Activated naive CD8-positive, alpha-beta T cell treated with anti-CD3 and anti-CD28 coated beads for 36 hours (primary cell): ENCODE measurements at places on chromosomes 2 and 18.

GRCh38 chr18:5627776-5628511 lies 84.1 kb upstream of the EPB41L3 start:
- DNase-seq, result no peak

DNA sequence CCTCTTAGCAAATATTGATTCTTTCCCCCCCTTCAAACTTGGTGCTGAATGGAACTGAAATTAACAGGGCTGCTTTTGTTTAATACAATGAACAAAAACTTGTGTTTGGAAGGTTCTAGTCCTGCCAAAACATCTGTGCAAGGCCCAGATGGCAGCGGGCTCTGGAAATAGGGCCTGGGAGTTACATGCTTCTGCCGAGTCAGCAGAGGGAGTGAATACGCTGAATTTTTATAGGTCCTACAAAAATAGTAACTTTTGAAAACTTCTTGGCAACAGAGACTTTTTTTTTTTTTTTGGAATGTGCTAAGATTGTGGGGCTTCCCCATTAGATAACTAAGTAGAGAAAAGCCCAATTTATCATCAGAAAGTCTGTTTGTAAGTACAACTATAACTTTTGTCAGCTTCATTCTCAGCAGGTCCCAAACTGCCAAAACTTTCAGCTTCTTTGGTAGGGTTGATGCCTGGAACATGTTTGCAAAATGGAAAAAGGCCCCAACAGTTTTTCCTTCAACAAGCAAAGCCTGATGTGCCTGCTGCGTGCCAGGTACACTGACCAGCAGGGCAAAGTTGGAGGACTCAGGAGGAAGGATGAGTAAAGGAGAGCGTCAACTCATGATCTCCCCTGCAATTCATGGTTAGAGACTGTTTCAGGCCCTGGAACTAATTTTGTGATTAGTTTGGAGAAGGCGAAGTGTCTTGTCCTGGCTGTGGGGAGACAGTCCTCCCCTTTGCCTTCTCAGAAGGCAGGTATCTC lies 45.1 kb upstream of the HDAC4 start:
- no peak for DNase-seq

DNA sequence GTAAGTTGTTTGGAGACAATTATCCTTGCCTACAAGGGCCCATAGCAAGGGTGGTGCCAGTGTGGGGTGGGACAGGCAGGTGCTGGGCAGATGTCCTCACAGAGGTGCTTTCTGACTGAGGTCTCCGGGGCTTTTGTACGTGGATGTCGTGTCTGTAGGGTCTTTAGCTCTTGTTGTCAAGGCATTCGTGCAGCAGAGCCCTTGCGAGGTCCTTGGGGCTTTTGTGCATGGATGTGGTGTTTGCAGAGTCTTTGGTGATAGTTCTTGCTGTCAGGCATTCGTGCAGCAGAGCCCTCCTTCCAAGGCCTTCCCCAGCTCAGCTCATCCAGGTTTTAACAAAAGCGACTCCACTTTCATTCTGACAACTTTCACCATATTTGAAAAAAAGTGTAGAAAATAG lies 116.0 kb upstream of the TMEM18 start:
- DNase-seq, result no peak

DNA sequence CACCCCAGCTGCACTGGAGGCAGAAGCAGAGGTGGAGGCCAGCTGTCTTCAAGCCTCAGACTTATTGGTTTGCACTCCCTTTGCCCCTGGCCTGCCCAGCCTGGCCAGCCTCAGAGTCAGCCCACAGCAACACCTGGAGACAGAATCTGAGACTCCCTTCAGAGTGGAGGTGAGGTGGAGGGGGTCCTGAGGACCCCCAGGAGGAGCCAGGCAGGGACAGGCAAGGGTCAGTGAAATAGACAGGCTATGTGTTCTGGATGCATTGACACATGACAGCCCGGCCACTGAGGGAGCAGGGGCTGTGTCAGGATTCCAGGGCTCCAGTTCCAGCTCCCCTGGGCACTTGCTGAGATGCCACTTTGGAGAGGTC lies 309.7 kb downstream of the MYCN start:
- no peak for DNase-seq

GRCh38 chr2:135825550-135826176 lies 11.3 kb downstream of the LCT start:
- DNase-seq, result no peak

GRCh38 chr2:127563458-127564428 lies 28.3 kb downstream of the MYO7B start:
- no peak for DNase-seq

DNA sequence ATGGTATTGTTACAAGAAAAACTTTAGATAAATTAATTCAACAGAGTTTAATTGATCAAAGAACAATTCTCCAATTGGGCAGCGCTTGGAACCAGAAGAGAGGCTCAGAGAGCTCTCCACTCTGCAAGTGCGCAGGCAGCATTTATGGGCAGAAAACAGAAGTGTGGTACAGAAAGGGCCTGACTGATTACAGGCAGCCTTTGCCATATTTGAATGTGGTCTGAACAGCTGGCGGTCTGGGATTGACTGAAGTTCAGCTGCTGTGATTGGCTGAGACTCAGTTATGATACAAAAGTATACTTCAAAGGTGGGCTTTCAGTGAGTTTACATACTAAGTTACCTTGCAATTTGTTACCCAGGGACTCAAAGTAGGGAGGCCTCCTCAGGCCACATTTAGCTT lies 301.3 kb upstream of the ID2 start:
- DNase-seq, result no peak

DNA sequence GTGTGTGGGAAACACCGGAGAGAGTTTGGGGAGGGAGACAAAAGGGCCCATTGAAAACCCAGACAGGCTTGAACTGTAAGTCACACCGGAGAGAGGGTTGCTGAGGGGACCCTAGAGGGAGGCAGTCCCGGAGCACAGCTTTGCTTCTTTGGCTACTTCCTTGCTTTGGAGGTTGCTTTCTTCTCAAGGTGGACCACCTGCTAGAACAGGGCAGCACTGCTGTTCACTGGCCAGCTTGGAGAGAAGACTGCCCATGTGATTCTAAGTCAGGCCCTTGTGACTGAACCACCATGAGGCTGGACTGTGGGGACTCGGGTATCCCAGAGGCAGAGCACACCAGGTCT lies 4.4 kb downstream of the ACTG2 start:
- no peak for DNase-seq

DNA sequence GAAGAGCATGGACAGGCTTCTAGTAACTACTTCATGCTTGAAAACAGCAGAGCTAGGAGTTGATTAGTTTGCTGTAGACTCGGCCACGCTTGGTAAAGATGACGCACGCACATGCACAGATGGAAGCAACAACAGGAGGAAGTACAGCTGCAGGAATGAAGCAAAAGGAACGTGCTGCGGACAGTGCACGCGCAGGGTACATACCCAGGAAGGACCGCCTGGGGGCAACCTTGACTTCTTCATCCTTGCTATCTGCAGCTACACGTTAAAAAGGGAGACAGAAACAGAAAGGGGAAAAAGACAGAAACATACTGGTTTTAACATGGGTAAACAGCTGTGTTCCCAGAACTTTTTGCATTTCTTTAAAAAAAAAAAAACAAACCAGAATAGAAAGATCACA lies 17.7 kb downstream of the SLC66A2 start:
- DNase-seq, result no peak

- DNase-seq, result no peak
Observed at GRCh38 chr18:3615374-3615985, 165.5 kb downstream of the TGIF1 start.
